ENCODE measurements at places on chromosomes 2 and 18.

- DNase-seq: no peak
Observed at GRCh38 chr2:217258170-217258569, 398.3 kb upstream of the TNP1 start.

DNA sequence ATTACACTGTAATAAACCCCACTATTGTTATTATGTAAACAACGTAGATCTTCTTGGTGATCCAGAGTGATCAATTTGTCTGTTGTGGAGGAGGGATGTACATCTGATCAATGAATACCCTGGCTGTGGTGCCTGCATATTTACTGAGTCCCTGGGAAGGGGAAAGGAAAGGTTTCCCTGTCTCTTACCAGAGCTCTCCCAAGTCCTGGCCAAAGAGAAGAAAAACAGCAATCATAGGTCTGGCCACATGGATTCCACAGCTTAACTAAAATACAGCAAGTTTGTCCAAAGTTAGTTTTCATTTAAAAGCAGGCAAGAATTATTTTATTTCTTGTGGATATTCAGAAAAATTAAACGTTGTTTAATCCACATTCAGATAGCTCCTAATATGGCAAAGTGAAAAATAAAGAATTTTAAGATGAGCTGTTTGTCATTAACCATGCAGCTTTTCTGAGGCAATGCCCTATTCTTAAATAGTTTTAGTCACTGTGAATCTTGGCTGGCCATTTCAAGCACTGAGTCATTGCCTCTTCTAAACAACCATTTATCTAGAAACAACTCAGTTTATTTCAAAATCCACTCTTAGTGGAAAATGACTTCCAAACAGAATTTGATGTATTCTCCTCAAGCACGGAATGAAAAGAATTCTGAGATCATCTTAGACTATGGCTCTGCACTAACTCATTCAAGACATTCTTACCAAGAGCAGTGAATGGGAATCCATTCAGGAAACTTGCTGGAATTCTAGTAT, 1004.4 kb upstream of the CDH2 start:
- DNase-seq: no peak

DNA sequence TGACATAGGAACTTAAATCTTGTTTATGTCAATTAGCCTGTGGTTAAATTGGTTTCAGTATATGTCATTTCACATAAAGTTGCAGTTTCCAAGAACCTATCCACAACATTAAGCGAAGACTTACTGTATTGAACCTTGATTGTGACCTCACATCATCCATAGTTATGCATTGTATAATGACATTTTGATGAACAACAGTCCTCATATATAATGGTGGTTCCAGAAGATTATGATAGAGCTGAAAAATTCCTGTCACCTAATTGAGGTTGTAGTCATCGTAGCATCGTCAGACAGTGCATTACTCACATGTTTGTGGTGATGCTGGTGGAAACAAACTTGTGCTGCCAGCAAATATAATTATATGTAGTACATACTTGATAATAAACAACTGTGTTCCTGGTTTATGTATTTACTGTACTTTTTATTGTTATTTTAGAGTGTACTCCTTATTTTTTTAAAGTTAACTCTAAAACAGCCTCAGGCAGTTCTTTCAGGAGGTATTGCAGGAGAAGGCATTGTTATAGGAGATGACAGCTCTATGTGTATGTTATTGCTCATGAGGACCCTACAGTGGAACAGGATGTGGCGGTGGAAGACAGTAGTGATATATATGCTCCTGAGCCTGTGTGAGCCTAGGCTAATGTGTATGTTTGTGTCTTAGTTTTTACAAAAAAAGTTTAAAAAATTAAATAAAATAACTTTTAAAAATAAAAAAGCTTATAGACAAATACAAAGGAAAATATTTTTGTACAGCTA, 56.6 kb downstream of the UBE2E3 start:
- DNase-seq: no peak

GRCh38 chr2:220704810-220705209, 867.3 kb downstream of the EPHA4 start:
- no peak for DNase-seq

DNA sequence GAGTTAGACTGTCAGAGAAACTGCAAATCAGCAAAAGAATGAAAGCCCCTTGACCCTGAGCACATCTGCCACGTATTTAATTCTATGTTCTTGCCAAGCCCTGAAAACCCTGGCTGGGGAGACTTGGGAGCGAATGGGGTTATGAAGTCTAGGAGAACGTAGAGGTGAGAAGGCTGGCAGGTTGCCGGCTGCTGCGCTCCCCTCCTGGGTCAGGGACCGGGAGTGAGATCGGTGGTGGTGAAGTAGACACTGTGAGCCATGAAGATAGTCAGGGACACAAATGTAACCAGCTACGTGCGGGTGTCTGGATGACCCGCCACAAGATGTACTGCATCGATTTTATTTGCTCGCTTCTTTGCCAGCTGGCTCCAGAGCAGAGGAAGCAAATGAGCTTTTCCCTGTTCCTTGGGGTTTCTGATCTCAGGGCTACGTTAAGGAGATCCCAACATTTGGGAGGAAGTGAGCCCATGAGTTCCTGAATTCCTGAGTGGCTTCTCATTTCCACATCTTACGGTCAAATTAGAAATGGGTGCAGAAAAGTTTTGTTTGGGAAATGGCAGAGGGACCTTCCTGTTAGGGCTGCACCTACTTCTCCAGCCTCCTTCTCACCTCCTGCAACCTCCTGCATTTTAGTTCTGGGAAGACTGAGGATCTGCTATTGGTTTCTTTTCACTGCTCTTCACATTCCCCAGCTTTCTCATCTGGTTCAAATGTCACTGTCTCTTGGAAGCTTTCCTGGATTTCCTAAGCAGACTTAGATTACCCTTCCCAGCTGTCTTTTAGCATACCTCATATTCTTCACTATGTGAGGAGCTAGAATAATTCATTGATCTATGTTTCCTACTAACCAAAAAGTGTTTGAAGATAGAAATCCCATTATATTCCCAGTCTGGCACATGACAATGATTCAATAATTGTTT, 360.6 kb downstream of the ZNF521 start:
- no peak for DNase-seq

DNA sequence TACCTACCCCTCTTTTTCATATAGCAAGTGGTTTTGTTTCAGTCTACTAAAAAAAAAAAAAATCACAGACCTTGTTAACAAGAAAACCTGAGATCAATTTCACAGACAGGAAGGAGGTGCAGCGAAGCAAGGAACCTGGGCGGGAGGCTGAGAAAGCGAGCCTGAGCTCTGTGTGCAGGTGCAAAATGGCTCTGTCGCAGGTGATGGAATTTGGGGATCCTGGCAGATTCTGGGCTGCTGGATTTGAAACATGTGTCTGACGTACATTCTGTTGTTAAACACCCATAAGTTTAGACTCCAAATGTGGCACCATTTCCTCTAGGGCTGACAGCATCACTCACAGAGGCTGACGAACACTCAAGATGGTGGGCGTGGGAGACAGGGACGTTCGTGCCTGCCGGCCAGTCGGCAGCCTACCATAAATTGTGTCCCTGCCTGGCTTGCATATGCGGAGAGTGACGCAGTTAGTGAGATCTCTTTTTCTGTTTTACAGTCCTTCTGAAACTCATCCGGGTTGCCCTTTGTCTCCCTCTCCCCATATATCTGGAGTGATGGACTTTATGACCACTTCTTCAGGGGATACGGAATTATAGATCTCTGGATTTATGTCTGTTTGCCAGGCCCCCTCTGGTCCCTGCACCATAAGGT, 8.8 kb upstream of the DDX1 start:
- no peak for DNase-seq

DNA sequence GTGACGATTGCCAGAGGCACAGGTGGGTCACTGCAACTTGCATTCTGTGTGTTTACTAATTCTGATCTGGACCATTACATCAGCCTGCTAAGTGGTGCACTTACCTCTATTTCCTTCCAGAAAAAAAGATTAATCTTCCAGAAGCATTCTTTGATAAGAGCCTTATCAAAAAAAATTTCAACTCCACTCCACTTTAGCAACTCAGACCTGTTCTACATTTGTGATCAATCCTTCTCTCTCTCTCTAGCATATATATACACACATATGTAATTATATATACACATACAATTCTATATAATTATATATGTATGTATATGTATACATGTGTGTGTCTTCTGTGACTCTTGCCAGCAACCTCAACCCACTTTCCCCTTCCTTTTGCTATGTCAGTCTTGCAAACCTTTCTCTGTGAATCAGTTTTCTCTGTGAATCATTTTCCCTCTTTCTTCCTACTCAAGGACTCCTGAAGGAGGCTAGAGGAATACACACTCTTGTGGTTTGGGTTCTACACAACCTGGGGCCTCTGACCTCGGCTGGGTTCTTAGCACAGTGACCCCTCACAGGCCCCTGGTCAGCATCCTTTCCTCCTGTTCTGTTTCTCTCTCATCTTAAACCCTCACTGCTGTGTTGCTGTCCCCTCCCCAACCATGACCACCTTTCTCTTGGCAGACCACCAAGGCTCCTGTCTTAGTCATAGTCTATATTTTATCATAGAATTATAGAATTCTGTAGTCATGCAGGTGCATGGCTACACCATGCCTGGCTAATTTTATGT, 130.4 kb upstream of the PELI1 start:
- DNase-seq: no peak

DNA sequence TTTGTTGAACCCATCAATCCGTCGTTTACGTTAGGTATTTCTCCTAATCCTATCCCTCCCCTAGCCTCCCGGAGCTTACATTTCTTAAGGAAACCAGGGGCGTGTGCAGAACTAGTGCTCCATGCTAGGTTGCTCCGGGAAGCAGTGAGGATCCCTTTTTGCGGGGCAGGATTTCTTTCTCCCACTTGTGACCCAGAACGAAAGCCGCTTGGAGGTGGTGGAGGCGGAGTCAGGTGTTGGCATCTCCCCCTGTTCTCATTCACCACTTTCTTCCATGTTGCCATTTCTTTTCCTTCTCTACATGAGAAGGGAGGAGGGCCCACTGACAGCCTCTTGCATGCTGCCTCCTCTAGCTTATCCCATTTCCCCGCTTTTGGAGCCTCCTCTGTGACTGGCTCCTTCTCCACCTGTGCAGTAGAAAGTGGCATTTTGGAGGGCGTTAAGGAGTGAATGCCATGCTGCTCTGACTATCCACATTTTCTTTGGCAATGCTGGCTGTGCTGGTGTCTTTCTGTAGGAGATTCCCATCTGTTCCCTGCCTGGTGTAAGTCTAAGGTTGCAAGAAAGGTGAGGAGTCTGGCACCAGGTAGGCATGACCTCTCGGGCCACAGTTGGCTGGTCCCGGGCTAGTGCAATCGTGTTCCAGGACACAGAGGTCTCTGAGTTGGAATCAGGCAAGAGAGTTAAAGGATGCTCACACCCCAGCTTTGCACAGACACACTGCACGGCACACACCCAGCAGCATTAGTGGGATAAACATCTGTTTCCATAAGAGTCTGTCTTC, 89.5 kb downstream of the ACKR3 start:
- DNase-seq: no peak

DNA sequence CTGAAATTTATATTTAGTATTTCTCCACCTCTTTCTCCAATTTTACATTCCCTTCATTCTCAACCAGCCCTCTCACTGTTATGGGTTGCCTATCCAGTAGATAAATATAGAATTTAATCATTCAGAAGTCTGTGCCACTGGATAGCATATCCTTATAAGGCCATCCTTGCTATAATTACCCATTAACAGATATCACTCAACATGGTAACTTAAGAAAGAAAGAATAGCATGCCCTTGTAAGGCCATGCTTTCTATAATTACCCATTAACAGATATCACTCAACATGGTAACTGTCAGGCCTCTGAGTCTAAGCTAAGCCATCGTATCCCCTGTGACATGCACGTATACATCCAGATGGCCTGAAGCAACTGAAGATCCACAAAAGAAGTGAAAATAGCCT, 1137.4 kb upstream of the FAM98A start:
- DNase-seq: no peak

DNA sequence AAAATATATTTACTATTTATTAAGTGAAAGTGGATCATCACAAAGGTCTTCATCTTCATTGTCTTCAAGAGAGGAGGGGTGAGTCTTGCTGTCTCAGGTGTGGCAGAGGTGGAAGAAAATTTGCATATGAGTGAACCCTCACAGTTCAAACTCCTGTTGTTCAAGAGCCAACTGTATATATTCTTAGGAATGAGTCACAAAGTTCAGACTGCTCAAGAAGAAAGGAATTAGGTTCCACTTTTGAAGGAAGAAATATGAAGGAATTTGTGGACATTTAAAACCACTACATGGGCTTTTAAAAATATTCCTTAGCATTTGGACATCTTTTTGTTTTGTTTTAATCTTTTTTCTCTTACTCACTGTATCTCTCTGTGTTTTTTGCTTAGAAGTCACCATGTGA, 212.6 kb downstream of the INSIG2 start:
- DNase-seq: no peak

DNA sequence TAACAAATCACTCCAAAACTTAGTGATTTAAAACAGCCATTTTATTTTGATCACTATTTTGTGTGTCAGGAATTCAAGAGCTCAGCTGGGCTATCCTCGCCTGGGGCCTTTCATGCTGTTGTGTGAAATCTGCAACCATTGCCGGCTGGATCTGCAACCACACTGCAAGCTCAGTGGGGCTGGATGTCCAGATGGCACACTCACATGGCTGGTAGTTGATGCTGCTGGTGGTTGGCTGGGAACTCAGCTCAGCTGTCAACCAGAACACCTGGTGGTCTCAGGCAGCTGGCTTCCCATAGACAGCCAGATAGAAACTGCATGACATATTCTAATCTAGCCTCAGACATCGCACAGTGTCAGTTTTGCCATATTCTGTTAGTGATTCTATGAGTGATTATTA, 30.6 kb upstream of the AP1S3 start:
- no peak for DNase-seq

DNA sequence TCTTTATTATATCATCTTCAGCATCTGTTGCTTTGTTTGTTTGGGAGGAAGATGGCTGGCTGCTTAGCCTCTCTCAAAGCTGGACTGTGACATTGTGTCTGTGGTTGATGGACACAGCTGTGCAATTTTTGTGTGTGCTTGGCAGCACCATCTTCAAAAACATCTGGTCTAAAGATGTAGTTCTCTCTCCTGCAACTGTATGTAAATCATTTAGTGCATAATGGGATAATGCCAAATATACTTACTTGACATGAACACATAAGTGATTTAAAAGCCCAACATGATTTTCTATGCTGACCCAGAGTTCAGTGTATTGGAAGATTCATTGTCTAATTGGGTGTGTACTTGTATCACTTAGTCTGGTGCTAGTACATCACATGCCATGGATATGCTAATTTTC, 112.2 kb downstream of the MAP4K4 start:
- DNase-seq: no peak

- DNase-seq: no peak
Observed at GRCh38 chr2:240455647-240456446, 20.4 kb downstream of the GPC1 start.

GRCh38 chr2:128473175-128474035, 154.7 kb upstream of the HS6ST1 start:
- no peak for DNase-seq

GRCh38 chr2:174343623-174344455, 9.1 kb downstream of the SP9 start:
- DNase-seq: no peak

DNA sequence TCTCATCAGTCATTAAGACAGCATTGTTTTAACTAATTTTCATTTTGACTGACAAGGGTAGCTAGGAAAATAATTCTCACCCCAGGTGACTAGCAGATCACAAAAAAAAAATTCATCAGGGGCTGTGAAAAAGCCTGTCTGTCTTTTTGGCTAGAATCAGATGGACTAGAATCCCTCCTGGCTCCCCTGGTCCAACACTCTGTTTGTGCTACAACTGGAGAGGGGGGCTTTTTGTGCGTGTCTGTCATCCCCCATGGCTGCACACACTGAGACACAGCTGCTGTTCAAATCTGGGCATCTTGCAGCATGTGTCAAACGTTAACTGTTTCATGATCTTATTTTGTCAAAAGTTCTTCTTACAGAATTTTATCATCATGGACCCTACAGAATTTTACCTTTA, 51.2 kb downstream of the KIAA2012 start:
- no peak for DNase-seq

GRCh38 chr2:196592331-196592910, 47.1 kb upstream of the CCDC150 start:
- DNase-seq: peak; percentile 43

Data from NCI-H526 treated with DMSO at 0.1 percent for 48 hours (cell line).